SHP77 treated with DMSO at 0.1 percent for 48 hours (cell line): ENCODE measurements at places on chromosomes 7 and 10.

- no peak for DNase-seq
Measured at GRCh38 chr7:69620063-69620462, 21.8 kb downstream of the AUTS2 start.

DNA sequence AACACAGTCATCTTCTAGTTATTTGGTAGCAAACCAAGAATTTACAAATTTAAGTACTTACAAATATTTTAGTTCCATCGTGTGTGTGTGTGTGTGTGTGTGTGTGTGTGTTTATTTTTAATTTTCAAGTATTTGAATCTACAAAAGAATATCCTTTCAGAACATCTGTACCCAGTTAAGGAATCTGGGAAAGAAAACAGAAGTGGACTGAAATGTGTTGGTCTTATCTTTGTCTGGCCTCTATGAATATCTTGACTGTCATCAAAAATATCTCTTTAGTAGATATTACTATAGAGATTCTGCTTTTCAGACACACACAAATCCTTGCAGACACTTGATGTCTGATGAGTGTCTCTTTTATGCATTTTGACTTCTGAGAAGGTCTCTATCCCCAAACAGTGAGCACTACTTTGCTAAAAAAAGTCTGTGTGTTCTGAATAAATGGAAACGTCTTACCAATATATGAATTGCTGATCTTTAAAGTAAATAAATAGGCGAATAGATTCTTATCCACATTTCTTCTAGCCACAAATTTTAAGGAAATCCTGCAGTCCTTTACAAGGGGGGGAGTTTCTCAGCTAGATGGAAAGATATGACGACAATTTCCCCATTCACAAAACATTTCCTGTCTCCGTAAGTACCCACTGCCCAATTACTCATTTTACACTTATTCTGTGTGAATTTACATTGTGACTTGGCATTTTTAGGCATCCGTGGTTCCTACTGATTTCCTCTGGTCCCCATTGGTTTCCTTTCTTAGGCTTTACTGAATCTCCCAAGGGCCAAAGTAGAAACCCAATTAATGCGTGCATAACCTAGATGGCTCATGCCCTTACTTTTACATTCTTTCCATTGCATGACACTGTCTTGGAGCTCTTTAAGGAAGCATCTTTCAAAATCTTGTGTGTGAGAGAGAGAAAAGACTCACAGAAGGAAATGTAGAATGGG lies 36.0 kb downstream of the NRCAM start:
- no peak for DNase-seq

- no peak for DNase-seq
Measured at GRCh38 chr7:117025891-117026290, 72.6 kb downstream of the ST7 start.

DNA sequence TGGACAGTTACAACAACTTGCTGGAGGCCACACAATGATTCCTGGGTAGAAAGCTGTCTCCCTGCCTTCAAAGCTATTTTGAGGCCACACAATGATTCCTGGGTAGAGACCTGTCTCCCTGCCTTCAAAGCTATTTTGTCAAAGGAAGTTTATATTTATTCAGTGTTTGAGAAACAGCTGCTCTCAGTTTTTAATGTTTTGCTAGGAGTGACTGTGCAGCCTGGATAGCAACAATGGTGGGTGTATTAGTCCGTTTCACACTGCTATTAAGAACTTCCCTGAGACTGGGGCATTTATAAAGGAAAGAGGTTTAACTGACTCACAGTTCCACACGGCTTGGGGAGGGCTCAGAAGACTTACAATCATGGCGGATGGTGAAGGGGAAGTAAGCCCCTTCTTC lies 3.9 kb upstream of the SGPL1 start:
- no peak for DNase-seq

DNA sequence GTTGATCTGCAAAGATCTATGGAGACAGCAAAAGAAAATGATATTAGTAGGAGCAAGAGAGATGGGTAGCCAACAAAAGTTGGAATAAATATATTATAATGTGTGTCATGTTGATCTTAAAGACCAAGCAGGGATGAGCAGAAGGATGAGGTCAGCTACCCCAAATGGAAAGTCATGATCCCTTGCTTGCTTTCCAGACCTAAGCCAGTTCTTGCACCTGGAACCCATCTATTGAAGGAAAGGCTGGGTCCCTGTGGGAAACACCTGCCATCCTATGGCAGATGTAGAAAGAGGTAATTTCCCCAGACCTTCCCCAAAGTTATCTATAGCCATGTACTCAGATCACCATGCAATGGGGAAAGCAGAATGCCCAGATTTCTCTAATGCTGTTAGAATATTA lies 52.5 kb downstream of the LYZL2 start:
- no peak for DNase-seq

DNA sequence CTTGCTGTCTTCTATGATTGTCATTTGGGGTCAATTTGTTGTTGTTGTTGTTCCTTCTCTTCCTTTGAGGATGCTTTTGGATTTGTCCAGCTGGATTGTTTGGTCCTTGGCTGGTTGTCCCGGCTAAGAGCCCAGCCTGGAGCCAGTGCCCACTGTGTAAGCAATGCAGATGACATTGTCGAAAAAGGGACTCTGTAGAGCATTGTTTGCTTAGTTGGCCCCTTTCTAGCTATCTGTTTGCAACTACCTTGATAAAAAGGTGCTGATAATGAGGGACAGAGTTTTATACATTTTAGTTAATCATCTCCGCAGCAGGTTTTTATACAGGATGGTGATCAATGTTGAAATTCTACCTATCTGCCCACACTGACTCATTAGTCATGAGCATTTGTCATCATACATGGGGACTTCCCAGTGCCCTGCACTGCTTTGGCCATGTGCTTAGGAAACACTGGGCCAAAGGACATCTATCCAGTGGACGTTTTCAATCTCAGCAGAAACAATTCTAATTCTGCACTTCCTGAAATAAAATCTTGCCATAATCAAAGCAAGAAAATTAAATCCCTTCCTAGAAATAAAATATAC lies 311.9 kb downstream of the GRM8 start:
- no peak for DNase-seq

GRCh38 chr7:73779517-73779916 lies 9.4 kb upstream of the CLDN3 start:
- DNase-seq = no peak

DNA sequence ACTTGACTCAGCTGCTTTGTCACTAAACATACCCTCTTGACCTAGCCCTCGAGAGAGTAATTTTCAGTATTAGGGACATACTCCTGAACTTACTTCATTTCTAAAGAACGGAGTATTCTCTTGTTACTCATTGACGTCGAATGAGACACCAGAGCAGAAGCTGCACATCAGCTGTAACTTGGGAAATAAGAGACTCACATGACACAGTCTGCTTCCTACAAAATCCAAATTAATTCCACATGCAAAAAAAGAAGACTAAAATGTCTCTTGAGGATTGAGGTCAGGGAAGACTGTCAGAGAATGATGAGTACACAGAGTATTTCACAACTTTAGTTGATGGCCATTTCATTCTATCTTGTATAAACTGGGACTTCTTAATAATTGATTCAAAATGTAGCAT lies 114.7 kb upstream of the EGFR start:
- DNase-seq = no peak

DNA sequence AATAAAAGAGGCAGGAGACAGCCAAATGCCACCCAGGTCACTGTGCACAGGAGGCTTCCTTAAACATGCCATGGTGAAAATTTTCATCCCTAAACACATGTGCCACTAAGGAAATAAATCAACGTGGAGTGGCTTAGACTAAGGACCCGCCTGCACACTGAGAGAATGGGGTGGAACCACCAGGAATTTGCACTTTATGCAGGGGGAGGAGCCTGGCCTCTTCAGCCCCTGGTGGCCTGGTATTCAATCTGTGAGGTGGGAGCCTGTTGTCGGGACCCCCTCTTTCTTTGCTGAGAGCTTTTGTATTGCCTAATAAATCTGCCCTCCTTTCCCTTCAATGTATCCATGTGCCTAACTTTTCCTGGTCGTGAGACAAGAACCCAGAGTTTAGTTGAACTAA lies 204.6 kb upstream of the NRP1 start:
- DNase-seq = no peak

DNA sequence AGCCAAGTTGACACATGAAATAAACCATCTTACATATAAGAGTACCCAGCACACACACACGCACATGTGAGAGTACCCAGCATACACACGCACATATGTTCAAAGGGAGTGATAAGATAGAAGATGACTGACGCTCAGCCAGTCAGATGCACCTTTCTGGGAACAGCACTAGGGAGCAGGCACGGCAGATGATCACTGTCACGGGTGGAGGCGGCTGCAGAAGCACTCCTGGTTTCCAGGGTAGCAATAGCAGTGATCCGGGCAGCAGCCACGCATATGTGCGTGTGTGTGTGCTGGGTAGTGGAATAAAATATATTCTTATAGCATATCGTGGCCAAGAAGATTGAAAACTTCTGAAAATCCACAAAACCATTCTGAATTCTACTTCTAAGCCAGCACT lies 85.8 kb upstream of the NAMPT start:
- DNase-seq = no peak

GRCh38 chr7:44521347-44522095 lies 19.6 kb downstream of the NPC1L1 start:
- no peak for DNase-seq

DNA sequence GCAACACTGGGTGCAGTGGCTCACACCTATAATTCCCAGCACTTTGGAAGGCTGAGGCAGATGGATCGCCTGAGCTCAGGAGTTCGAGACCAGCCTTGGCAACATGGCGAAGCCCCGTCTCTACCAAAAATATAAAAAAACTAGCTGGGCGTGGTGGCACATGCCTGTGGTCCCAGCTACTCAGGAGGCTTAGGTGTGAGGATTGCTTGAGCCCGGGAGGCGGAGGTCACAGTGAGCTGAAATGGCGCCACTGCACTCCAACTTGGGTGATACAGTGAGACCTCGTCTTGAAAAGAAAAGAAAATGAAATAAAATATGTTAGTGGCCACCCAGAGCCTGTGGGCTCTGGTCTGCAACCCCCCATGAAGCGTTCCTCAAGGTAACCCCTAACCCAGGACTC lies 13.3 kb downstream of the ITPRIP start:
- no peak for DNase-seq

DNA sequence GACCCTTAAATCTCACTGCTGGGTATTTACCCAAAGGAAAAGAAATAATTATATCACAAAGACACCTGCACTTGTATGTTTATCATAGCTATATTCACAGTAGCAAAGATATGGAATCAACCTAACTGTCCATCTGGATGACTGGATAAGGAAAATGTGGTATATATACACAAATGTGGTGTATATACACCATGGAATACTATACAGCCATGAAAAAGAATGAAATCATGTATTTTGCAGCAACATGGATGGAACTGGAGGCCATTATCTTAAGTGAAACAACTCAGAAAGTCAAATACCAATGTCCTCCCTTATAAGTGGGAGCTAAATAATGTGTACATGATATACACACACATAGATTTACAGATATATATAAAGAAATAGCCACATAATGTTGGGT lies 168.2 kb downstream of the SH2D4B start:
- no peak for DNase-seq

- no peak for DNase-seq
Measured at GRCh38 chr7:134357486-134357885, 40.8 kb upstream of the SLC35B4 start.

- DNase-seq = no peak
Measured at GRCh38 chr10:91541481-91541880, 91.4 kb downstream of the PPP1R3C start.

DNA sequence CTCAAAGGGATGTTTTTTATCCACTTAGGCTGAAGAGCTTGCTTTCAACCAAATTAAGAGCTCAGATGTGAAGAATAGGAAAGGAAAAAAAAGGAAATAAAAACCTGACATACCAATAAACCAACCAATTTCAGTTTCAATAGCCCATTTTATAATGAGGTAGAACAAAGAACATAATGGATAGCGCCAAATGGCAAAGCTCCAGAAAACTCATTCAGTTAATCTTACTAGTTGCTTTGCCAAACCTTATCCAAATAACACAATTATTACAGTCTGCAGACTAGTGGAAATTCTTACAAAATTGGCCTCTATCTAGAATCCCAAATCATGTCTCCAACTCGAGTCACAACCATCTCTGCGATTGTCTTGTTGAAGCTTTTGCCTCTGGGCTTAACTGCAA lies 337.0 kb downstream of the CRPPA start:
- DNase-seq = no peak

GRCh38 chr7:86999750-87000149 lies 59.7 kb downstream of the ELAPOR2 start:
- DNase-seq = no peak

- DNase-seq = no peak
Measured at GRCh38 chr10:78651287-78651686, 417.5 kb upstream of the ZMIZ1 start.

GRCh38 chr10:14604181-14605142 lies 170.2 kb downstream of the FAM107B start:
- DNase-seq = no peak

GRCh38 chr7:53111031-53111430 lies 75.6 kb downstream of the POM121L12 start:
- no peak for DNase-seq

DNA sequence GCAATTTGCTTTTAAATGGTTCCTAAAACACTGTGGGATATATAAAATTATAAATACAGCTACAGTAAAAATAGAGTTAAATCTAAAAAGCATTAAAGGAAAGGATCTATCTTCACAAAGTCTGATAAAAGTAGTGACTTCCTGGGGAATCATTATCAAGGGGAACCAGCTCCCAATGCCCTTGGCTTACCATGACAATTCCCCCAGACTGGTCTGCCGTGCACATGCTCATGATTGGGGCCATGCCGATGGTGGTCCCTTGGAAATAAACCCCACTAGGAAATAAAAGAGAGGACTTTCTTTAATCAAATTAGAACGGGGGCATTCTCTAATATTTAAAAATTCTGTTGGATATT lies 201.8 kb downstream of the FANK1 start:
- DNase-seq = no peak

GRCh38 chr10:36221101-36221500 lies 579.0 kb upstream of the FZD8 start:
- no peak for DNase-seq

DNA sequence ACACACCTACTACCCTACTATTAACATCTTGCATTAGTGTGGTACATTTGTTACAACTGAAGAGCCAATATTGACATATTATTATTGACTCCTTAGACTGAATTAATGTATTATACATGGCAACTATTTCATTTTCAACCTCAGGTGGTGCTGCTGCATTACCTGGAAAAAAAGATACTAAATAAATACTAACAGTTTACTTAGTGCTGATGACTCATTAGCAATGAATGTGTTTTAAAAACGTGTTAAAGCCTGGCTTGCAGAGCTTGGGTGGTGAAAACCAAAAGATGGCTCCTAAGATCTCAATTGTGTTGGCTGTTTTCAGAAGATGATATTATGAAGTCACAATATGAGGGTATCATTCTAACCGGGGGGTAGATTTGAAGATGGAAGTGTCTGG lies 34.8 kb downstream of the CFAP43 start:
- DNase-seq = no peak

DNA sequence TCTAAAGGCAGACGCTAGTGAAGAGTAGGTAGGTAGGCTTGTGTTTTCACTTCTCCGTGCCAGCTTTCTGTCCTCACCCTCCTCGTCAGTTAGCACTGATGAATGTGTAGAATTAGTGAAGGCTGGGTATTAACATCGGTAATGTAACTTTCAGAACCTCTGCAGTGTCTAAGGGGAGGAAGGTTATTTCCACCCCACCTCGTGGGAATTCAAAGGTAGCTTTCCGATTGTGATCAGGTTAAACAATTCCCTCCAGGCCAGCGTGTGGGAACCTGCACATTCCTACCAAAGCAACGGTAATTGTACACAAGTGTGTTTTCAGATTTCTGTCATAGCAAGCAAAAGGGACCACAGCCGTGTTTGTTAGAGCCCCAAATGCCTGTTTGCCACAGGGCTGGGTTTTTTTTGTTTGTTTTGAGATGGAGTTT lies 405.0 kb upstream of the GALNT17 start:
- DNase-seq = no peak

- DNase-seq = no peak
Measured at GRCh38 chr7:80370587-80370986, 141.3 kb downstream of the GNAT3 start.
